ENCODE measurements at places on chromosomes 7 and 10.

DNA sequence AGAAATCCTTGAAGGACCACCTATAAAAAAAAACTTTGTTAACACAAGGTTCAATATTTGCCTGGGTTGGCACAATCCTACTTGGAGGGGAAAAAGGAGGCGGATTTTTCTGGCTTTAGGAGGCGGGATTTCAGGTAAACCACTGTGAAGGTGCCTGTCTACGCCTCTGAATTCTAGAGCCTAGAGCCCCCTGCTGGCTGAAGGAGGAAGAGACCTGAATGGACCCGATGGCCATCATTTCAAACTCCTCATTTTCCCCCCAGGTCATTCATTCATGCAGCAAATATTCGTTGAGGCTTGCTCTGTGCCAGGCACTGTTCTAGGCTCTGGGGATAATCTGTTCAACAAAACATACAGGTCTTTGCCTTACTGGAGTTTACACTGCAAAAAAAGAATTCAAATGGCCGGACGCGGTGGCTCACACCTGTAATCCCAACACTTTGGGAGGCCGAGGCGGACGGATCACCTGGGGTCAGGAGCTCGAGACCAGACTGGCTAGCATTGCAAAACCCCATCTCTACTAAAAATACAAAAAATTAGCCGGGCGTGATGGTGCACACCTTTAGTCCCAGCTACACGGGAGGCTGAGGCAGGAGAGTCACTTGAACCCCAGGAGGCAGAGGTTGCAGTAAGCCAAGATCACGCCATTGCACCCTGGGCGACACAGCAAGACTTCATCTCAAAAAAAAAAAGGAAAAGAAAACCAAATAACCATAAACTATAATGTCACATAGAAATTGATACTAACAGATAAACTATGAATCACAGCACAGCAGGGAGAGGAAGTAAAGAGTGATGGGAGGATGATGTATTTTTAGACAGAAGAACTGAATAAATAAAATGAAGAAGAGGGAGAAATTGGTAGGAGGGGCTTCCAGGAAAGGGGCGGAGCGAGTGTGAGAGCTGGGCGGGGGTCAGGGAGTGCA is 90.1 kb upstream of the NFE2L3 start:
- DNase-seq: peak; percentile 88

DNA sequence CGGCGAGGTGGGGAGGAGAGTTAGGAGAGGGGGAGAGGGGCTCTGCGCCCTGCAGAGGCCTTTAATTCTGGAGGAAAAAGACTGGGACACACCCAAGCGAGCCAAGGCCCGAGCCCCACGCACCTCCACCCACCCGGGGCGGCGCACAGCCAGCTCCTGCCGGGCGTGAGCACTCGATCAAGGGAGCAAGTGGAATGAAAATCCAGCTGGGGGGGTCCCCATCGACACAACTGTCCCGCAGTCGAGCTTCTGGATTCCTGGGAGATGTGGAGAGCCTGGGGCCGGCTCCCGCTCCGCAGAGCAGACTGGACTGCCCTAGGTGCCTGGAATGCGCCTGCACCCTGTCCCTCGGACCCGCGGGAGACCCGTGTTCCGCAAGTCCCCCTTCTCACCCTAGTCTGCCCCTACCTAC is 7.4 kb upstream of the EN2 start:
- DNase-seq: no peak

DNA sequence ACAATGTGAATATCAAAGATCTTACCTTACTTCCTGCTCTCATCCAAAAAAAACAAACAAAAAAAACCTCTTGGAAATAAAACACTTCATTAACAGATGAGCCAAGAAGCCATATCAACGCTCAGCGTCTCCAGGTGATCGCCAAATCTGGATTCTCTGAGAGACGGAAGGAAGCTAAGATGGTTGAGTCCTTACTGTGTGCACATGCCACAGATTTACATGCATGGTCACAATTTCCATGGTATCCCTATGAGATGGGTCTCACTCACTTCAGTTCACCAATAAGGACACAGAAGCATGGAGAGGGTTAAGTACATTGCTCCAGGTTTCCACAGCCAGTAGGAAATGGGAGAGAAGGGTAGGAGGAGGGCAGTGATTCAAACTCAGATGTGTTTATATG is 1.0 kb downstream of the AOAH start:
- no peak for DNase-seq

- DNase-seq: no peak
Observed at GRCh38 chr7:147803151-147803550, 787.4 kb upstream of the C7orf33 start.

- DNase-seq: no peak
Observed at GRCh38 chr10:60777696-60778213, 523 bp upstream of the CDK1 start.

- no peak for DNase-seq
Observed at GRCh38 chr7:26857506-26858240, 6.7 kb downstream of the SKAP2 start.

GRCh38 chr7:40299097-40299496 is 164.3 kb downstream of the SUGCT start:
- DNase-seq: no peak

- no peak for DNase-seq
Observed at GRCh38 chr7:80889525-80889924, 29.3 kb downstream of the SEMA3C start.

DNA sequence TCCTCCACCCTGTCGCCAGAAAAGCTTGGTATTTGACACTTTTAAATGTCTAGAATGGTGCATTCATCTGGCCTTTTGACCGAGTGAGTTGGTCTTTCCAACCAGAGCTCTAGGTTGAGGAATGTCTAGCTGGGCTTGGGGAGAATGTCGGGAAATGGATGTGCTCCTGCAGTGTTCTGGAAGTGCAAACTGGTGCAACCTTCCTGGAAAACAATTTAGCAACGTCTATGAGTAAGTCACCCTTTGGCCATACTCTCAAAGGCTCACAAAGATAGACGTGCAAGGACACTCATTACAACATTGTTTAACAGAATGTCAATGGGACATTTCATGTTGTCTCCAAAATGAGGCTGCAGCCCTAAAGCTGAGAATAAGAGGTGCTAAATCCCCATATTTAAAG is 12.2 kb upstream of the NMT2 start:
- DNase-seq: no peak

GRCh38 chr7:108648989-108649388 is 79.3 kb downstream of the DNAJB9 start:
- DNase-seq: no peak

DNA sequence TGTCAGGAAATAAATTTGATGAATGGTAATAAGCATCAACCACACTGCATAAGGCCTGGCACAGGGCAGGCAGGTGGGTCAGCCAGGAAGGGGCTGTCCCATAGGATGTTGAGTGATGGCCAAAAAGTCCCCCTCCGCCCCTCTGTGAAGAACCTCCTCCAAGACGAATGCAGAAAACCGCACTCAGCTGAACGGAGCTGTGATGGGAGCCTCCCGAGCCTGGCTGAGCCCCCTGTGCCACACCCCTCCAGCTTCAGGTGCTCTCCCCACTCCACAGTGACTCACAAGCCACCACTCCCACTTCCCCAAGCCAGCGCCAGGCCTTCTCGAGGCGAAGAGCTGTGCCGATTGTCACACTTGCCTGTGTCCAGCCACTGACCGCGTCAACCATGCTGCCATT is 184.2 kb downstream of the MAD1L1 start:
- DNase-seq: no peak

DNA sequence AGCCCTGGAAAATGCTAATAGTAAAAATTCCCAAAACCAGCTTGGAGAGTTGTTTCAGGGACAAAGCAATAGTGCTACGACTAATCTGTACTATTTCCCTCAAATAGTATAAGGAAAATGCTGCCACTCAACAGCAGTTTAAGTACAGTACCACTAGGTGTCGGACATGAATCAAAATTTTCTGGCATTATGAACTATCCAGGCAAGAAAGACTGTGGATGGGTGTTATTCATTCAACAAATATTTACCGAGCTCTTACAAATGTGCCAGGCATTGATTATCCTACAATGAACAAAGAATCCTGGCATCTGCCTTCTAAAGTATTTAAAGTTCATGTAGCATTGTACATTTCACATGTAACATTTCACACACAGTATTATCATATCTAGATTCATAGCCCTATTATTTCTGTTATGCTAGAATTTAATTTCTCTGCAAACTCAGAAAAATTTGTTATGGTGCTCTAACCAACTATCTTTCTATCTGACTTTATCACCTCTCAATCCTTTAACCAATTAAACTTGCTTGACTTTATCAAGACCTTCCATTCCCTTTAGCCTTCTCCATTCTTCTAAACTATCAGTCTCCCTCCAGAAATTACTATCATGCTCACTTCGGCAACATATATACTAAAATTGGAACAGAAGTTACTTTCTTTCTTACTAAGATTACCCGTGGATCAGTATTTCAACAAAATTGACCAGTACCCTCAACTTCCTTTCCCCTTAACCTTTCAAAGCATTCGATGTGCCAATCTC is 80.6 kb downstream of the ARHGAP21 start:
- DNase-seq: no peak

- DNase-seq: no peak
Observed at GRCh38 chr10:62689712-62690111, 114.8 kb upstream of the ADO start.

DNA sequence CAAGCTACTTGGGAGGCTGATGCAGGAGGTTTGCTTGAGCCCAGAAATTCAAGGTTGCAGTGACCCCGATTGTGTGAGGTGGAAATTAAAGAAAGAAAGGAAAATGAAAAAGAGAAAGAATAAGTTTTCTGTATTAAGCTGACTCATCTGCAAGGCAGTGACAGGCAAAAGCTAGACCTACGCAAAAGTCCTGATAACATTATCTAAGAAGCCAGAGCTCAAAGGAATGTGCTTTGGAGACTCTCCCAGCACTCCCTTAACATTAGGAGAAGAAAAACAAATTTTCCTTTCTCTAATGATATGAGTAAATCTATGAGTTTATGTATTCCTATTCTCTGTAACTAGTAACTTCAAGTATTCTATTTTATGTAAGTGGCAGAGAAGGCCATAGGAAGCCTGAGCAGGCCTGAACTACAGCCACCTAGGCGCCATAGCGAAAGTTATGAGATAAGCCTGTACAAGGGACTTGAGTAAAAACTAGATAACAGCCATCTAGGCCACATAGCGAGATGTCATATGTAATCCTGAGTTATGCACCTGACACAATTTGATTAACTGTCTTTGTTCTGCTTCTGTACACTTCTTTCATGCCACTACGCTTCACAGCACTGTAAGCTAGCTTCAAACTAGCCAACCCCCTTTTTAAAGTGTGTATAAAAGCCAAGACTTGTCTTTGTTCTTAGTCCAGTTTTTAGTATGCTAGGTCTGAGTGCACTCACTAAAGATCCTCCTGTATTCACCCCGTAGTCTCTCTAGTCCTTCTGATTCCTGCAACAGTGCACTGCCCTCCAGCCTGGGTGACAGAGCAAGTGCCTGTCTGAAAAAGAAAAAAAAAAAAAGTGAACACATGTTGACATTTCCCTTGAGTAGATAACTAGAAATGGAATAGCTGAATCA is 9.4 kb upstream of the ZWINT start:
- DNase-seq: no peak

DNA sequence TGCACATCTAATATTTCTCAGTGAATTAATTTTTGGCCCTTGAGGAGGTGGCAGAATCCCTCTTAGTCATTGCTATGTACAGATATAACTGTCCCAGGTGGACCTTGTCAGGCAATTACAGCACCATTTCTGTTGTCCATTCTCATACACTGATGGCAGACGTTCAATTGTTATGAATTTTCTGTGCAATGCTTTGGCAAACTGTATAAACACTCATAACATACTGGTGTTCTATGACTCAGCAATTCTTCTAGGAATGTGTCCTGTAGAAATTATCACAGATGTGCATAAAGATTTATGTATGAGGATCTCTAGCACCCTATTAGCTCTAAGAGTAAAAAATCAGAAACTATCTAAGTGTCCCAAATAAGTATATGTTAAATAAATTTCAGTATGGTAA is 80.8 kb downstream of the DNAJB9 start:
- no peak for DNase-seq

DNA sequence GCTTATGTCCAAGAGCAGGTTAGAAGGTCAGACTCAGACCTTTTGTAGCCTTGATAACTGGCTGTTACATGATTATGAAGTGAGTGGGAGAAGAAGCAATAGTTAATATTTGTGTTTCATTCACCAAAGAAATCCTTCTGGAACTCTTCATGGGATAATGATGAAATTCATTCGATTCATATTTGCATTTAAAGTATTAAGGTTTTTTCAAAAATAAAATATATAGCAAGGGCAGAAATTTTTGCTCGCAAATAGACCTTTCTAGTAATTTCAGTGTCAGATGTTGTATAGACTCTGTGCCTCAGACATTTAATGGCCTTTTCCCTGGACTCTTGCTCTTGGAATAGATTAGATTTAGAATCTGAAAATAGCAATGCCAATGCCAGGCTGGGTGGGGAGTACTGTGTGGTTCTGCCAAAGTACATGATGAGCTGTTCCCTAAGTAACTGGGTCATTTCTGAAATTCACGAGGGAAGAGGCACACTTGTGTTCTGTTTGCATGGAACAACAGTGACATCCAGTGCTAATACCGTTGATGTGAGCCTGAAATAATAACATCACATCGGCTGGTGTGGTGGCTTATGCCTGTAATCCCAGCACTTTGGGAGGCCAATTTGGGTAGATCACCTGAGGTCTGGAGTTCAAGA is 119.2 kb downstream of the MBL2 start:
- no peak for DNase-seq

DNA sequence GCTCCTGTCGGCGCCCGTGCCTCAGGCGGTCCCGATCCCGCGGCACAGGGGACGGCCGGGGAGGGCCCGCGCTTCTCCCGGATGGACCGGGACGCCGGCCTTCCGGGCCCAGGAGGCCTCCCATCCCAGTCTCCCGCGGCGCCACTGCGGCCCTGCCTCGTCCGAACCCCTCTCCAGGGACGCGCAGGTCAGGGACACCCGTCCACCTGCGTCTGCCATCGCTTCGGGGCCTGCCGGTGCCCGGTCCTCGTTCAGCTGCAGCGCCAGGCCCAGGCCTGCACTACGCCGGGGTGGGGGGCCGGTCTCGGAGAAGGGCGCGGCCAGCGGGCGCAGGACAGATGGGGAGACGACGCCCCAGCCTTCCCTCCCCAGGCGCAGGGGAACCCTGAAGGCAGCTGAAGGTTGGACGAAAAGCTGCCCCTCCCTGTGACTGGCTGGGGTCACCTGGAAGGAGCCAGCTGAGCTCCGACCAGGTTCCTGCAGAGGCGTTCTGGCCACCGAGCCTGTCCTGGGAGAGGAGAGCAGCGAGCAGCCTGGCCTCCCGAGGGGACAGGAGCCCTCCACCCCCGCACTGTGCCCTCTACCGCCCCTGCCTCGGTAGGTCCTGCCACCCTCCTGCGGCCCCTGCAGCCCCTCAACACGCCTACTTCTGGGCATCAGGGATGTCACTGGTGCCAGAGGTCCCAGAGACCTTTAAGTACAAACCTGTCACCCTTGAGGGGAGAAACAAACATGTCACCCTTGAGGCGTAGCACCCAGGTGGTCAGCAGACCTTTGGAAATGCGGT is 84.3 kb downstream of the LANCL2 start:
- DNase-seq: no peak

DNA sequence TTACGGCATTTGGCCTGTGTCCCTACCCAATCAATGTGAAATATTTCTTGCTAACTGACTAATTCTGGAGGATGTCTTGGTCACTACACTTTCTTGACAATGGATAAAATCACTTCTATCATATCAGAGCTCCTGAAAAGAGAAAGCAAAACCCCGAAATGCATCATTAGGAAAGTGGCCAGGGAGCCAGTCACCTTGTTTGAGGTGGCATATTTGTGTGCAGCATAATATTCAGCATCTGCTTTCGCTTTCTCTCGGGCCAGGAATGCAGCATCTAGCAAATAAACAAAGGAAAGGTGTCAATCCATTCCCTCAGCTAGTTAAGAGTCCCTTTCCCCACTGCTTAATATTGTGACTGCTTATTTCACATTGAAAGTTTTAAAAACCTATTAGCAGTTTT is 31.2 kb downstream of the ERLIN1 start:
- no peak for DNase-seq

Data from activated effector memory CD4-positive, alpha-beta T cell treated with anti-CD3 and anti-CD28 coated beads, Interleukin-2, amount 50 U/mL, for 16 hours (primary cell).